ENCODE measurements at places on chromosomes 5 and 9.
A peak's percentile ranks its signal among the peaks of the same experiment; 100 is the strongest.

DNA sequence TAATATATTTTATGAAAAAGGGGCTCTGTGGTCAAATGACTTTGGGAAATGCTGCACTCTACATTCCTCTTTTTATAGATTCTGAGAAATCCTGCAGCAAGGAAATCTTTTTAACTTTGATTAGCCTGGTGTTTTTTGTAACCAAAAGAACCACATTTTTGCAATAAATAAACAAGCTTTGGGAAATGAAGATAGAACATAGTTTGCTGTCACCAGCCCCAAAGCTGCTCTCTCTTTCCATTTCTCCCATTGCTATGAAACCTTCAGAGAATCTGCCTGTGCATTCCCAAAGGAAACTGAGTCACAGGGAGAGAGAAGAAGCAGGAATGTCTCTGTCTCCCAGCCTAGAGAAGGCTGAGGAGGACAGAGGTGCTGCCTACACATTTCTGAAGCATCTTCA, 59.0 kb downstream of the COL15A1 start:
- H3K27me3 ChIP-seq, result no peaks in the 10 kb centered on the region
- DNase-seq, result no peak
- H3K4me3 ChIP-seq, result no peak overlapping the region
- H3K27ac ChIP-seq, result no peak overlapping the region
- no peaks in the 10 kb centered on the region for H3K36me3 ChIP-seq

DNA sequence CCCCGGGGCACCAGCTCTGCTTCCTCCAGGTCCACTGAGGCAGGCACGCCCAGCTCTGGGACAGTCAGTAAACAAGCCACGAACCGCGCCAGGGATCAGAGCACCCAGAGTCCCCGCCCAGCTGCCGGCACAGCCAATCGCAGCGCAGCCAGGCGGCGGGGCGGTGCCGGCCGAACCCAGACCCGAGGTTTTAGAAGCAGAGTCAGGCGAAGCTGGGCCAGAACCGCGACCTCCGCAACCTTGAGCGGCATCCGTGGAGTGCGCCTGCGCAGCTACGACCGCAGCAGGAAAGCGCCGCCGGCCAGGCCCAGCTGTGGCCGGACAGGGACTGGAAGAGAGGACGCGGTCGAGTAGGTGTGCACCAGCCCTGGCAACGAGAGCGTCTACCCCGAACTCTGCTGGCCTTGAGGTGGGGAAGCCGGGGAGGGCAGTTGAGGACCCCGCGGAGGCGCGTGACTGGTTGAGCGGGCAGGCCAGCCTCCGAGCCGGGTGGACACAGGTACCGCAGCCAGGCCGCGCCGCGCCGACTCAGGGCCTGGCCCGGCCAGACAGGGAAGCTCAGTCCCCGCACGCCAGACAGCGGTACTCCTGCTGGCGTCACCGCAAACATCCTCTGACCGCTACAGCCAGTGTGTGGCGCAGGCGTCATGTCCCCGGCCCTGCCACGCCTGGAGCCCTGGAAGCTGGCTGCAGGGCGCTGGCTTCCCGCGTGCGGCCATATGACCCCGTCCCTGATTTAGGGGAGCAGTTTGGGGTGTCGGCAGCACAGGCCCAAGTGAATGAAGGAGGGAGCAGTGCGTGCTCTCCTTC, at the start of gene CTSL:
CTSL (plus strand) TSS at position 220 of the 810 bp plus-strand sequence. CDS start 1,485 bp downstream, outside the sequence.
- H3K4me1 ChIP-seq, result peaks cover 5% of the 10 kb centered on the region
- H3K4me3 ChIP-seq, result peak within 1 kb of the TSS; percentile 85

DNA sequence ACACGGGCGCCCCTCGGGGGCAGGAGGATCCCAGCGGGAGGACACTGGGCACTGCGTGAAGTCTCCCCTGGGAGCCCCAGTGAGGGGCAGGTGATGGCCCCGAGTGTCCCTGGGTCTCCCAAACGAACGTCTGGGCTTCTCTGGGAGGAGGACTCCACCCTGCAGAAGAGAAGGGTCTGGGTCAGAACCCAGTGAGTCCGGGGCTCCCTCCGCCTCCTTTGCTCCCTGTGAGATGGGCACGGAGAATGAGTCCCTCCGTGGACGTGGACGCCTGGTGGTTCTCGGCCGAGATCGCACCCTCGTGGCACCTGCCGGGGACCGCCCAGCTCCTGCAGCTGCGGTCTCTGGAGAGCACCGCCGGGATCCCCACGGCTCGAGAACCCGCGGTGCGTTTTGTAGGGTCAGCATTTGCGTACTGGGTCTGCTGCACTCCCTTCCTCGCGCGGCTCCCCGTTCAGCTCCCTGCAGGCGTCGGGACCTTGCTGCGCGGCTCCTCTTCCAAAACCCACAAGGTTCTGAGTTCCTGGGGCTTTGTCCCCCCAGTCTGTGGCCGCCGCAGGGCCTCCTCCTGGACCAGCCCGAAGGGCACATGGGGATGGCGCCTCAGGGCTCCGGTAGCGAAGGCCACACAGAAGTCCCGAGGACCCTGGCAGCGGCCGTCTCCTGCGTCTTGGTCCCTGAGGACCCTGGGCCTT, 10.2 kb upstream of the CEP72 start:
- H3K4me1 ChIP-seq, result no peaks in the 10 kb centered on the region
- H3K27me3 ChIP-seq, result no peaks in the 10 kb centered on the region
- H3K4me3 ChIP-seq, result no peak overlapping the region
- no peaks in the 10 kb centered on the region for H3K36me3 ChIP-seq

GRCh38 chr5:170941788-170942187, 80.0 kb downstream of the RANBP17 start:
- no peak for DNase-seq
- no peaks in the 10 kb centered on the region for H3K4me1 ChIP-seq
- H3K27me3 ChIP-seq, result no peaks in the 10 kb centered on the region

DNA sequence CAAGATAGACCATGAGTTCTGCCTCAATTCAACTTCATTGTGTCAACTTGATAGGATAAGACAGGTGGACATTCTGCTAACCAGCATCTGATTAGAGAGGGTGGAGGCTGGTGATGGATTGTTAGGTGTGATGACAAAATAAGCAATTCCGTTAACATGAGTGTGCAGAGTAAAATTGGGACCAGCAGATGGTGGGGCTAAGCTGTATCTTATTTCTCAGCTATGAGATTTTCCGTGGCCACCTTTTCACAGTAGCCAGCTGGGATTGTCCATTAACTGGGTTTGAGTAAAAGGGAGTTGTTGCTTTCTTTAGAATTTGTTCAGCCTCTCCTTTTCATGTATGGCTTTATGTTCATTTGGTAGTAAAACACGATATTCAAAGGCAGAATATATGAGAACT, 28.8 kb upstream of the TAL2 start:
- H3K4me1 ChIP-seq, result no peaks in the 10 kb centered on the region
- no peak overlapping the region for H3K27ac ChIP-seq
- no peaks in the 10 kb centered on the region for H3K27me3 ChIP-seq
- H3K4me3 ChIP-seq, result no peak overlapping the region
- H3K36me3 ChIP-seq, result no peaks in the 10 kb centered on the region

- no peaks in the 10 kb centered on the region for H3K4me1 ChIP-seq
- H3K27me3 ChIP-seq, result no peaks in the 10 kb centered on the region
- no peak for DNase-seq
Measured at GRCh38 chr5:94313188-94313587, 305.2 kb downstream of the KIAA0825 start.

DNA sequence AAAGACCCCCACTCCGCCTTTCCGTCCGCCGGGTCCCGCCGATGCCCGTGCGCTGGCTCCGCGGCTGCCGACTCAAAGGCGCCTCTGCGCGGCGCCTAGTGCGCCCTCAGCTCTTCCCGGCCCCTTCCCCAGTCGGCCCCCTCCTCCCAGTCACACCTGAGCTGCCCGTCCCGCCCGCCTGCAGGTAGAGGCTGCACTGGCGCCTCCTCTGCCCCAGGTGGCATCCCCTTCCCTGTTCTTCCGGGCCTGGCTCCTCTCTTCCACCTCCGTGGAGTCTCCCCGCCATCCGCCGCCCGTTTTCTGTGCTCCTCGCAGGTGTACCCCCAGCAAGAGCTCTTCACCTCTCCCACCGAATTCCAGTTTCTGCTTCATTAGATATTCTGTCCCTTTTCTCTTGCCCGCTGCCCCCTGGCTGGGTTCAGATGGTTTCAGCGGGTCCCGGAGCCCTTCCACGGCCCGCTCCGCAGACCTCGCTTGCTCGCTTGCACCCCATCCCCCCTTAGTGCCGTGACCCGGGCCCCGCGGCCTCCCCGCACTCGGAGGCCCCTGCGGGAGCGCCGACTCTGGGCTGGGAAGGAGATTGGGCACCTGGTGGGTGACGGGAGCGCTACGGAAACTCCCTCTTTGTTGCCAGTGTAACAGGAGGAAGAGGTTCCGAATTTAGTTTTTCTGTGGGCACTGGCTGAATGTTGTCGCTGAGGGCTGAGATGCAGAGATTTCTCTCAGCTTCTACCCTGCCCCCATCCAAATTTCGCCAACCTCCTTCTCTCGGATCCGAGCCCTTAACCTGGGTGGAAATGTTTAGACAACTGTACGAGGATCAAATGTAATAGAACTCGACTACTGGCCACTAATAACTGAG, 809 bp downstream of the SLC44A1 start:
- peaks cover 1% of the 10 kb centered on the region for H3K4me1 ChIP-seq
- H3K27me3 ChIP-seq, result no peaks in the 10 kb centered on the region
- no peaks in the 10 kb centered on the region for H3K36me3 ChIP-seq
- peak; percentile 25 for DNase-seq
